ENCODE measurements at places on chromosomes 6 and 20. TPM values are rescaled to one million over a fixed set of nuclear protein-coding genes. Genes with fewer than 3 reads are reported as not detected.

- DNase-seq, result no peak
These were observed 52.7 kb upstream of the PTGIS start for GRCh38 chr20:49620364-49621240.

Gene MBOAT1
- 1.2 TPM for total RNA-seq

GRCh38 chr6:109002051-109002697 is 92.5 kb downstream of the SESN1 start:
- DNase-seq, result no peak

DNA sequence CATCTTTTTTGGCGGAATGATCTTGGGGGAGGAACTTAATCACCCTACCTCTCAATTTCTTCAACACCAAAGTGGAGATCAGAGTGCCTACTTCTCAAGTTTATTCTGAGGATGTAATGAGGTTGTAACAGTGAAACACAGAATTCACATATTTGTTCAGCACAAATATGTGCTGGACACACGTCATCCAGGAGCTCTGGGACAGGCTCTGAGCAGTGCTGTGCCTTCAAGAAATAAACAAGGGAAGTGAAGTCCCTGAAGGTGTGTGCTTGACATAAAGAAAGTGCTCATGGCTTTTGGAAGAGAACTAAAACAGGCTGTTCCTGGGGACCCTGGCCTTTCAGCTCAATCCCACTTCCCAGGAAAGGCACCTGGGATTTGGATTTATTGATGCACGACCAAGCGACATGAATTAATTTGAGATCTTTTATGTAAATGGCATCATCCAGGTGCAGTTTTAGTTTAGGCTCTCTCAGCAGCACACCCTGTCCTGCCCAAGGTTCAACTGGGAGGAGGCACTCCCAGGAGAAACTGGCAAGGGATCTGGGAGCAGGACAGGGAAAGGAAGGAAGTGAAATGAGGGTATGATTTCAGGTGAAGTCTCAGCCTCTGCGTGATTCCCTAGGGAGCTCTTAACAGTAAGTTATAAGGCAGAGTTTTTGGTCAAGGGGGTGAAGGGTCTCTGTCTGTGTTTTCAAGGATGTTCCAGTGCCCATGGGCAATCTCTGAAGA is 211.0 kb downstream of the FOXA2 start:
- no peak for DNase-seq

DNA sequence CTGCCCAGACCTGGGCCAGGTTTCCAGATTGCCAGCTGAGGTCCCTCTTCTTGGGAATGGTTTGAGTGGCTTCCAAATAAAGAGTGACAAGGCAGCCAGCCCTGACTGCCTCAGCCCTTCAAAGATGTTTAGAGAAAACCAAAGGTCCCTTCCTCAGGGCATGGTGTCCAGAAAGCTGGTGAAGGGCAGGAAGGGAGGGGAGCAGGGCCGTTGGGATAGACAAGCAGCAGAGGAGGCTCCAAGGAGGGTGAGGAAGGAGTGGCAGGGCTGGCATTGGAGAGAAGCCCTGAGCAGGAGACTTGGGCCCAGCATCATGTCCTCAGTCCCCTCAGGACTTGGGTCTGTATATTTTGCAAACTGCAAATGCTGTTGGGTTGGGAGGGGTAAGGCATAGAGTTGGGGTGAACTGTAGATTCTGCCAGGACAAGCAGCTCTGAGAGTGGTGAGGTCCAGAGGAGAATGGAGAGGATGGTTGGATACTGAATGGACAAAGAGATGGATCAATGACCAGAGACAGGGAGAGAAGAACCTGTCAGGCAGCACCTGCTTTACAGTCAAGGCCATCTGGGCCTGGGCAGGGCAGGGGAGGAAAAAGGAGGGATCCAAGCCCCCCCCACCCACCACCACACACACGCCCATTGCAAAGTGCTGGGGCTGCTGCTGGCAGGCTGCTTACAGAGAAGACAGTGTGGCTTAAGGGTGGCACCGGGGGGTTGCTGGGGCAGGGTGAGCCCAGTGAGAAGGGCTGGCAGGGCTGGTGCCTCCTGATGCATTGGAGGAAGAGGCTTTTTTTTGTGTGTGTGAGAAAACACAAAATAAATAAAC is 5.5 kb upstream of the DSN1 start:
- DNase-seq, result no peak

DNA sequence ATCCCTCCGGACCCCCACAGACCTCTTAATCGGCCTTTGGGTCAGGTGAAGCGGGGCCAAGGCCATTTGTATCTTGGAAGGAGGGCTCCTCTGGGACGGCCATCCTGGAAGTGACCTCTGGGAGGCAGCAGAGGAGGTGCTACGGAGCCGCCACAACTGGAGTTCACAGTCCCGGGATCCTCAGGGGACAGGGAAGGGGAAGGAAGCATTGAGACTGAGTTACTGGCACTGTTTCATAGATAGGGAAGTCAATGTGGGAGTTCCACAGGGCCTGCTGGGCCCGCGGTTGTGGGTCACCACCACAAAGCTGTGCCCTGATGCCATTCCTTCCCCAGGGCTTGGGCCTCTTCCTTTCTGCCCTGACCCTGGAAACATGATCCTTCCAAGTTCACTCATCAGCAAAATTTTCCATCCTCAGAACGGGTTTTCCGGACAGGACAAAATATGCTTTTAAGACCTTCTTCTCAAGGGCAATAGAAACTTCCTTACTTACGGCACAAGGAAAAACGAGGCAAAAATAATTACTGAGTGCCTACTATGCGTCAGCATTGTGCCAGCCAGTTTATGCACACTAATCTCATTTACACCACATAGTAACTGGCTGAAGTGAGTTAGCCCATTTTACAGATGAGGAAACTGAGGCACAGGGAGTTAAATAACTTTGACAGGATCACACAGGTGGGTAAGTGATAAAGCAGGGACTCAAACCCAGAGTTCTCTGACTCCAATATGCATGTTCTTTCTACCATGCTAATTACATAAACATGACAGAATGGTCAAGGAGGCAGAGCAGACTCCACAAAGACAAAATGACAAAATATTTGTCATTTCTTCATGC is 143.8 kb downstream of the UNC5CL start:
- no peak for DNase-seq

GRCh38 chr6:12012558-12013306 is 620 bp downstream of the HIVEP1 start:
- DNase-seq, result peak; percentile 94

GRCh38 chr6:3247255-3248146 is 11.2 kb upstream of the PSMG4 start:
- no peak for DNase-seq

GRCh38 chr20:6094565-6094964 is 28.3 kb downstream of the FERMT1 start:
- DNase-seq, result no peak

Gene PHACTR1
- 2.5 TPM for total RNA-seq

Gene TRIM40
- total RNA-seq, result not detected

DNA sequence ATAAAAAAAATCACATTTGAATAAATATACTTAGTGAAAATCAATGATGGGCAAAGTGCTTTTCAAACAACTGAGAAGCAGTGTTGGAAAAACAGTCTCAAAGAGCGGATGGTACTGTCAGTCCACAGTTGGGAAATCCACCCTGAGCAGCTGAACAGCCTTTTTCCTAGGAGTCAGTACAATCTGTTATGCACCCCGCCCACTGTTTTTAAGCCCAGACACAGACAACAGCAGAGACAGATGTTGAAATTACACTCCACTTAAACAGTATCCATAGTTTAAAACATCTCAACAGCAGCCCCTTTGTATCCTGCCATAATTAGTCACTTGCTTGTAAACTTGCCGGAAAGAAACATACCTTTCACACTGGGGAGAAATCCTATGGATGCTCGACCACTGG is 372 bp downstream of the KIAA0408 start:
- DNase-seq, result no peak

DNA sequence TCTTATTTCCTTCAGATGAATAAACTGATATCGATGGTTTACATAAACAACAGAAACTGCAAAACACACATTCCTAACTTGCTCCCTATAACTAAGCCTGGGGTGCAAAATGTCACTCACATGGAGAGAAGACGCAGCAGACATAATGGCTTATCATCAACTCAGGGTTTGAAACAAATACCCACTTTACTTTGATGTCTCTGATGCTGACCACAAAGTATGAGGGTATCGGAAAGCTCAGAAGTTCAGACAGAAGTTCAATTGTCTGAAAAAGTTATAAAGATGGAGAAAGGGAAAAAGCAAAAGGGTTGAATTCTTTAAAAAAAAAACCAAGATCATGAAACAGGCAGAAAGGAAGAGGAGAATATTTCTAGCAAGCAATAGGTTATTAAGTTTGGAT is 102.7 kb downstream of the FOXC1 start:
- DNase-seq, result no peak

DNA sequence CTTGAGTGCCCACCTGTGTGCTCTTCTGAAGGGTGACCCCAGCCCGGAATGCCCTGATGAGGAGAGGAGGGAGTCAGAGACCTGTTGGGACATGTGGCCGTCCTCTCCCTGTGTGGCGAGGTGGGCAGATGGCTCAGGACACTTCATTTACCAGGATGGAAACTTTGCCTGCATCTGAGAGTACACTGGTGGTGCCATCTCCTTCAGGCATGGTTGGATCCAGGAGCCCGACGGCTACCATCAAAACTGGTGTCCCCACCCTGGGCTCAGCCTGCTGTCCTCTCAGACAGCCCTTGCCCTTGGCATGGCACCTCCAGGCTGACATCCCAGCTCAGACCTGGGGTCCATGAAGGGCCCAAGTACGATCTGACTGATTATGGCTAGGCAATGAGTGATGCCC is 7.0 kb upstream of the OSBPL2 start:
- no peak for DNase-seq

GRCh38 chr20:50353289-50353961 is 156.8 kb upstream of the PTPN1 start:
- peak; percentile 76 for DNase-seq

GRCh38 chr6:16690608-16691142 is 70.6 kb downstream of the ATXN1 start:
- no peak for DNase-seq

- DNase-seq, result no peak
These were observed 17.0 kb downstream of the NFATC2 start for GRCh38 chr20:51525241-51526105.

GRCh38 chr6:150766201-150766997 is 99.1 kb upstream of the MTHFD1L start:
- no peak for DNase-seq

Gene OR2H2
- total RNA-seq, result not detected

DNA sequence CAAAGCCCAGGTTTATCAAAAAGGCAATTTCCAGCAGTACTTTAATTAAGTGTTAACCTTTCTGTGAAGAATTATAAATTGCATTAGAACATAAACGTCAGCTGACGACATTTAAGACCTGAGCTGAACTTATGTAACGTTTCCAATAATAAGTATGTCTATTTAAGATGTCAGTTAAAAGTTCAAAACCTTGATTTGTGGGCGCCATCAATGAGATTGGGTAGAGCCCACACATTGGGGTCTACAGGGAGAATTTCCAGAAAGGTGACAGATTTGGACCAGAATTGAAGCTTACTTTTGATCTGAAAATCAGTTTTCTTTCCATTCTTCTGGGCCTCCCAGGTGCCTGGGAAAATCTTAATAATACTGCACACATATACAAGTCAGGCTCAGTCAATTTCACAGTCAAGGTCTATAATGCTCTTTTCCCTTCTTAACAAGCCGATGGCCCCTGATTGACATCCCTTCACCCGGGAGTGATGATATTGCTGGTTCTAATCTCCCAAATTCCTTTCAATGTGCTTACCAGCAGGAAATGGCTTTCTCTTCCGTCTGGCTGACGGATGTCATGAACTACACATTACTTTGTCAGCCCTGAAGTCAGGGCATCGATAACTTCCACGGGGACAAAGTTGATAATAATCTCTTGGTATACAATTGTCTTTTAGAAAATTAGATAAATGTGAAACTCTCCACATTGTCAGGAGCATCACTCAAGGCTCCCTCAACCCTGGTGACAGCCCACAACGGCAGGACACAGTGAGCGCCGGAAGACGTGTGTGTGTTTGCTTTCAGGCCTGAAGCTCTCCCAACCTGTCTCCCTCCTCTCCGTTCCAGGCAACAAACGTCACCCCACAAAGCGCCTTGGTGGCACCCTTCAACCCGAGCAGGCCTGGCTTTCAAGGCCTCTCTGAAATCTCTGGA is 396.5 kb upstream of the CNR1 start:
- DNase-seq, result no peak

- DNase-seq, result no peak
These were observed 3.5 kb upstream of the SYNJ2 start for GRCh38 chr6:157978021-157978783.

Gene RIPOR3
- not detected for total RNA-seq

Gene ESR1
- total RNA-seq, result not detected

DNA sequence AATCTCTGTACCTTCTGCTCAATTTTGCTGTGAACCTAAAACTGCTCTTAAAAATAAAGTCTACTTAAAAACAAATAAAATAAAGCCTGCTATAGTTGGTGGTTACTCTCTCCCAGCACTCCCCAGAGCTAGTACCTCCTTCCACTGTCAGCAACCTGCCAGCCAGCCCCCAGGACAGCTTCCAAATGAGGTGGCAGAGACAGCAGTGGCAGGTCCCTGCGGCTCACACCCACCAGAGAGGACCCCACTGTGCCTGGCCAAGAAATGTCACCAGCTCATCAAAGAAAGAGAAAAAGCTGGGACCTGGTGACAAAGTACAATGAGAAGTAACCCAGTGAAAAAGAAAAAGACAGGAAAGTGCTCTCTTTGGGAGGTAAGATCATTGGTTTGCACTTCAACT is 15.2 kb downstream of the APMAP start:
- no peak for DNase-seq

DNA sequence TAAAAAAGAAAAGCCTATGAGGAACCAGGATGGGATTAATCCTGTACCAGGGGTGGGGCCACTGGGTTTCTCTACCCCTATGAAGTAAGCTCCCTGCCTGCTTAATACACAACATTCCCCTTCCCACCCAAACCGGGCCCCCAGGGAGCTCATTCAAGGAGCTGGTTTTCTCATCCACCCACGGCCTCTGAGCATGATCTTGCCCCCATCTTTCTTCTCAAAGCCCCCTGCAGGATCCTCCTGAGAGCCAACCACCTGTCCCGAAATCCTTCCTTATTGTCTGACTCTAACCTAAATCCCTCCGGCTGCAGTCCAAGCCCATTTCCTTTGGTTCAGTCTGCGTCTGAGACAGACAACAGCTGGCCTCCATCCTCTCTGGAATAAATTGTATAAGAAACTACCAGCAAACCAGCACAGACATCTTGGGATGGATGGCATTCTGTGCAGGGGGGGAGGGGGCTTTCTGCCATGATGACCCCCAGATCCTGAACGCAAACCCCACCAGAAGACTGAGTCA is 21.0 kb downstream of the KCNK5 start:
- no peak for DNase-seq

Gene DEFB124
- not detected for total RNA-seq

DNA sequence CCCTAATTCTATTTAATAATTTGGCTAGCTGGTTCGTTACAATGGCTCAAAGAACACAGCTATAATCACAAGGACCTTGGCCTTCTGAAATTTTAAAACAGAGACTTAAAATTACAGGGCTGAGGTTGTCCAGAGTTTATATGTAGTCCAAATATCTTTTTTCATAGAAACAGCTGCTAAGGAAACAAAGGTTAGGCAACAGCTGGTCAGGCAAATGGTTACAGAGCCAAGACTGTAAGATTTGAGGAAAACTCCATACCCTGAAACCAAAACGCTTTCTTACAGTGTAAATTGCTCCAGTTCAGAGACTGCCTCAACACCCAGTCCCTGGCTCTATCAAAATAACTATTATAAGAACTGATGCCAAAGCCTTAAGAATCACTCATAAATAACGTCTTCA is 9.7 kb upstream of the ARHGAP18 start:
- DNase-seq, result no peak

Gene TSBP1
- not detected for total RNA-seq

- DNase-seq, result no peak
These were observed 140.3 kb upstream of the AGPAT4 start for GRCh38 chr6:161414180-161414579.
